Thoracic aorta (tissue), 2 donors: ENCODE measurements at places on chromosomes 2 and 18. TPM values are rescaled to one million over a fixed set of nuclear protein-coding genes. Genes with fewer than 3 reads are reported as not detected.

Gene TSPYL6
- total RNA-seq, result 0.14 TPM

Gene PAX8
- total RNA-seq, result 2.4 TPM

Gene ASB18
- not detected for total RNA-seq

DNA sequence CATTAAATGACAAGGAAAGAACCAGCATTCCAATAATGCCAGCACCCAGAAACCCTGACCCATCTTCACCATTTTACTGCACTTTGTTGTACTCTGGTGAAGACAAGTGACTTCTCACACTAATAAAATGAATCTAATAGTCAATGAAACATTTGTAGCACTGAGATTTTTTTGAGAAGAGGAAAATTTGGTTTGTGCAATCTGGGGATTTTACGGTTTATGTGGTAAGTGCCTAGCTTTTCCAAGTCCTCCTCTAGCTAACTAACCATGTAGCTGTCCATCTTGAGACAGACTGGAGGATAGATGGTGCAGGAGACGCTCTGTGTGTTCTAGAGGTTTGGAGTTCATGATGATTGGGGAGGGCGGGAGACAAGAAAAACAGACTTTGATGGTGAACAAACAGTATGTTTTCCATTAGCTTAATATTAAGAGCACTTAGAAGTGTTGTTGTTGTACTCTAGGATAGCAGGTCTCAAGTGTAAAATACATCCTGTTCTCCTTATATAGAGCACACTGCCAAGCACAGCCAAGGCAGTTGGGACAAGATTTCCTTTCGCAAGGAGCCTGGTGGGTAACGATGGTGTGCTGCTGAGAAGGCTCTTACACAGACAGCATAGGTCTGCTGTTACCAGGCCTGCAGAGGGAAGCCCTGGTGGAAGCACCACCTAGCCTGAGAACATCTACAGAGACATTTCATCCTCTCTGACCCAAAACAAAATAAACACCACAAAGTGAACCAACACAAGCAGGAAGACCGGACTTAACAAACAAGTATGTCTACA, 83.7 kb downstream of the BCL11A start:
- no peaks in the 10 kb centered on the region for H3K36me3 ChIP-seq
- no peak for DNase-seq

- no peaks in the 10 kb centered on the region for H3K27me3 ChIP-seq
- H3K27ac ChIP-seq, result no peak overlapping the region
- H3K36me3 ChIP-seq, result peaks cover 31% of the 10 kb centered on the region
These were observed 47.0 kb upstream of the AP1S3 start for GRCh38 chr2:223884399-223884798.

- H3K36me3 ChIP-seq, result no peaks in the 10 kb centered on the region
- no peaks in the 10 kb centered on the region for H3K27me3 ChIP-seq
- H3K27ac ChIP-seq, result no peak overlapping the region
- no peak overlapping the region for H3K4me3 ChIP-seq
These were observed 89.1 kb downstream of the NDUFA10 start for GRCh38 chr2:239935789-239936758.

DNA sequence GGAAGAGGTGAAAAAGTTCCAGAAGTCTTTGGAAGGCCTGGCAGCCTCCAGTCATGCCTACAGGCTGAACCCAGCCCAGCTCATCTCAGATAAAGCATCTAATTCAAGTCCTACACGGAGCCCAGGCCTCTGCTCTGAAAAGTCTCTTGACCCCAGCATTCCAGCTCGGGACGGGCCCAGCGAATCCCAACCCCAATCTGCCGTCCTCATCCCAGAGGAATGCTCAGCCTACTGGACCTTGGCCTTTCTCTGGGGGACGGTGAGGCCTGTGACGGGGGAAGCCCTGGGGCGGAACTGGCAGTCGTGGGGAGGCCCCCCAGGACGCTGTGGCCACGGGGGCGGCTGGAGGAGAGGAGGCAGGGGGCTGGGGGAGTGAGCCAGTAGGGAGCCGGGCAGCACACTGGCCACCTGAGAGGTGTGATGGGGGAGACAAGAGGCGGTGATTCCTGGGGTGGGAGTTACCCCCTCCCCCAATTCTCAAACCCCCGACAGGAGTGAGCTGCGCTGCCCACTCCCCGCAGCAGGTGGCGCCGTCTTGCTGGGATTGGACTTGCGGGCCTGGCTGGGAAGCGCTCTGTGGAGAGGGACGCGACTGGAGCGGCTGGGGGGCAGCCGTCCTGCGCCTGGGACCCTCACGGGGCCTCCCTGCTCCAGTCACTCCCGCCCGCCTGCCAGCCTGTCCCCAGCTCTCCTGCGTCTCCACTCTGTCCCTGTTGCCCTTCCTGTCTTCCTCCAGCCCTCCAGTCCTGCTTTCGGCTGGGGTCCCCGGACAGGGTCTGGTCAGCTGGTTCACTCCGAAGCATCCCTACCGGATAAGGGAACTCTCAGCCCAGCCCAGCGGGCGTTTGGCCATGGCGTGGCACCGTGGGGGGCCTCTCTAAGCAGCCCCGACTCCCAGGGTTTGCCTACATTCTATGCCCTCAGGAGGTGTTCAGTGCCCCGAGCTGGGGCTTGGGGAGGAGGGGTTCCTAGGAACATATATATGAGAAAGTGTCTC, 182.6 kb upstream of the HAAO start:
- H3K4me3 ChIP-seq, result peak overlapping the region; percentile 78
- H3K36me3 ChIP-seq, result no peaks in the 10 kb centered on the region
- H3K4me1 ChIP-seq, result peaks cover 4% of the 10 kb centered on the region
- no peaks in the 10 kb centered on the region for H3K27me3 ChIP-seq

- no peak overlapping the region for H3K4me3 ChIP-seq
- peaks cover 14% of the 10 kb centered on the region for H3K4me1 ChIP-seq
- no peak overlapping the region for H3K27ac ChIP-seq
These were observed 129.1 kb downstream of the ANKRD44 start for GRCh38 chr2:197181491-197181890.

DNA sequence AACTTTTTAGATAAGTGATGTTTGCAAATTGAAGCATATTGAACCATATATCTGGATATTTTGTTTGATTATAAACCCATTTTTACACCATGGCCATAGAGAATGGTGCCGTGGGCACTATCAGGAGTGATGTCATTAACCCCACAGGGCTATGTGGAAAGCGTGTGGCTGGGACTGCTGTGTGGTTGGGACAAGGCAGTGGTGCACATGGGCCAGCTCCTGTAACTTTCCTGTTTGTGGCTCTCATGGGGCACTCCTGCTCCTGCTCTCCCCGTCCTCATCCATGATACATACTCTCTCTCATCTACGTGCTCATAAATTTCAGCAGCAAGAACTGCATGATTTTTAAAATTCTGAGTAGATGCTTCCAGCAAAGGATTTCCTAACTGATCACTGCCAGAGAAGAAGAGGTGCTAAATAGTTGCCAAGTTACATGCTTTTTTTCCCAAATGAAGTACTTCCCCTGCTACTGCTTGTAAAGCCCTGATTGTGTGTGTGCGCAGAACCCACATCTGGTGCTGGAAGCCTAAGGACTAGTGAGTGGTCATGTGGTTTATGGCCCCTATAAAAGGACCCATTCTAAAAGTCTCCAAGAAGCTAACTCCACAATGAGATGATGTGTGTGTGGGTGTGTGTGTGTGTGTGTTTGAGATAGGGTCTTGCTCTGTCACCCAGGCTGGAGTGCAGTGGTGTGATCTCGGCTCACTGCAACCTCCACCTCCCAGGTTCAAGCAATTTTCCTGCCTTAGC, 240.8 kb downstream of the NEDD4L start:
- no peak for DNase-seq
- H3K4me3 ChIP-seq, result no peak overlapping the region
- H3K4me1 ChIP-seq, result no peaks in the 10 kb centered on the region
- H3K27me3 ChIP-seq, result no peaks in the 10 kb centered on the region

GRCh38 chr2:112674229-112674628, 28.5 kb downstream of the SLC20A1 start:
- H3K27me3 ChIP-seq, result no peaks in the 10 kb centered on the region
- DNase-seq, result peak; percentile 16
- no peak overlapping the region for H3K4me3 ChIP-seq
- no peak overlapping the region for H3K27ac ChIP-seq
- H3K36me3 ChIP-seq, result no peaks in the 10 kb centered on the region
- peaks cover 1% of the 10 kb centered on the region for H3K4me1 ChIP-seq

DNA sequence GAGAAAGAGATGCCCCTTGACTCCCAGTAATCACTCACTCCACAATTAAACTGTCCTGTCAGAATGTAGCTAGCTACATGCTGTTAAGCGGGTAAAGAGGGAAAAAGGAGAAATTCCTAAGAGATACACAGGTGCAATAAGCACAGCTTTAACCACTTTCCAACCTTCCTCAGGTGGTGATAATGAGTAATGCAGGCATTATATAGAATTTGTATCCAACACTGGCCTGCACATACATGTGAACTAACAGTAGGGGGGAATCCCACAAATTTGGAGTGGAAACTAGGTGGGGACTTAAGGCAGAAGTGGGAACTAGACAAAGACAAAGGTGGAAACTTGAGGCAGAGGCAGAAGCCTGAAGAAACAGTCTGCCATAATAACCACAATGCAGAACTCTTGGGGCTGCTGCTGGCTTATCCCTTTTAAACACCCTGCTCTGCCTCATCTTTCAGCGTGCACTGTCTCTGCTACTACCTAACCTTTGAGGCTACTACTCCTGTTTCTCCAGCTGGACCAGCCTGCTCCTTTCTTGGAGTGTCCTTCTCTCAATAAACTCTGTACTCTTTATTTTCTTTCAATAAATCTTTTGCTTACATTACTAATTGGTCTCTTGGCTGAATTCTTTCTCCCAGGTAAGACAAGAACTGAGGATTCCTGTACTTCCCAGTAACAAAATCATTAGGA, 259.7 kb downstream of the PDE11A start:
- H3K4me1 ChIP-seq, result no peaks in the 10 kb centered on the region
- no peaks in the 10 kb centered on the region for H3K27me3 ChIP-seq
- no peak overlapping the region for H3K4me3 ChIP-seq
- no peak overlapping the region for H3K27ac ChIP-seq
- H3K36me3 ChIP-seq, result no peaks in the 10 kb centered on the region
